ENCODE measurements at places on chromosomes 5 and 9.

DNA sequence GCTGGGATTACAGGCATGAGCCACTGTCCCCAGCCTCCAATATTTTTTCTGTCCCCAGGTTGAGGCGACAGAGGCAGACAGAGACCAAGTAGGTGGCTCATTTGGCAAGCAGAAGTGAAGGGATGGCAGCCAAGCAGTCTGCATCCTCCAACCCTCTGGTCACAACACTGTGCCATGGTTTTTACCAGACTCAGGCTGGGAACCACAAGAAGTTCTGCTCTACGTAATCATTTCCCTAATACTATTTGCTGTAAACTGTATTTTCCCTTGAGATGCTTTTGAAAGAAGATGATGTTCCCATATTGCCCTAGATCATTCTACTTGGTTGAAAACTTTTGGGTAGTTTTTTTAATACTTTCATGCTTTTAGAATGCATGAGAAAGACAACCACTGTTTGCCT lies 40.5 kb downstream of the PTTG1 start:
- no peak for DNase-seq

DNA sequence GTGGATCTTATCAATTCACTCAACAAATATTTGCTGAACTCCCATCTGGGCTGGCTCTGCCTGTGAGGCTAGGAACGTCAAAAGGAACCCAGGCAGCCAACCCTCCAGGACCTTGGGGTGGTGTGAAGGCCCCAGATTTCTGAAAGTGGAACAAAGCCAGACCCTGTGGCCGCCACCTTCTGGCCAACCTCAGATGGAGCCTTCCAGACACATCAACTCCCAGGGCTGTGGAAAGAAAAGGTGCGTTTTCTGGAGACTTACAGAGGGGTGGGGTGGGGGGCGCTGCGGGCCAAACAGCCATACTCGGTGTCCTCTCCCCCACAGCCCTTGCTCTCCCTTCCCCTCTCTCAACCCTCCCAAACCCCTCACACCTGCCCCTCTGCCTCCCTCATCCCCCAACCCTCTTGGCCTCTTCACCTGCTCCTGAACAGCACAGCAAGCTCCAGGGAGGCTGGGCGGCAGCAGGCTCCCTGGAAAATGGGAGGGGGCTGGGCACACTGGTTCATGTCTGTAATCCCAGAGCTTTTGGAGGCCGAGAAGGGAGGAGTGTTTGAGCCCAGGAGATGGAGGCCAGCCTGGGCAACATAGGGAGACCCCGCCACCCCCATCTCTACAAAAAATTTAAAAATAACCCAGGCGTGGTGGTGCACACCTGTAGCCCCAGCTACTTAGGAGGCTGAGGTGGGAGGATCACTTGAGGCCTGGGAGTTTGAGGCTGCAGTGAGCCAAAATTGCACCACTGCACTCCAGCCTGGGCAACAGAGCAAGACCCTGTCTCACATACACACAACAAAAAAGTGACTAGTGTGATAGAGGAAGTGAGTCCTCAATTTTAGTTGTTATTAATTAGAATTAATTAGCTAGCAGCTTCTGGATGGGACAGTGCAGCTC lies 45.0 kb upstream of the PRRC2B start:
- DNase-seq = no peak

DNA sequence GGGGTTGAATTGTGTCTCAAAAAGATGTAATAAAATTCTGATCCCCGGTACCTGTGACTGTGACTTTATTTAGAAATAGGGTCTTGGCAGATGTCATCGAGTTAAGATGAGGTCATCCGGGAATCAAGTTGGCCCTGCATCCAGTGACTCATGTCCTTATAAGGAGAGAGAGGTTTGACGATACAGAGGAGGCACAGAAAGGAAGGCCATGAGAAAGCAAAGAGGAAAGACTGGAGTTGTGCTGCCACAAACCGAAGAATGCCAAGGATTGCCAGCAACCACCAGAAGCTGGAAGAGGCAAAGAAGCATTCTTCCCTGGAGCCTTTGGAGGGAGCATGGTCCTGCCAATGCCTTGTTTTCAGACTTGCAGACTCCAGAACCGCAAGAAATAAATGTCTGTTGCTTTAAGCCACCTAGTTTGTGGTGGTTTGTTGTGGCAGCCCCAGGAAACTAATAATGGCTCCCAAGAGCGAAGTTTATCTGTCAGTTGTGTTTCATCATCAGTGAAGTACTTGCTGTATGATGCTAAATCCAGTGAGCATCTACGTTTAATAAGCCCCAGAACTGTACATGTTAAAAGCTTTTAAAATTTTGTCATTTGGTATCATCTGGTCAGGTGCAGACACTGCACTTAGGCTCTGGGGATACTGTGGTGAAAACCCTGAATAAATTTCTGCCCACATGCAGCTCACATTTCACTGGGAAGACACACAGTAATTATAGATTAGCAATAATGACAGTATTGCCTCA lies 114.8 kb downstream of the TLE4 start:
- DNase-seq = peak; percentile 94

- no peak for DNase-seq
These were observed 219.1 kb upstream of the ELAVL2 start for GRCh38 chr9:24045150-24045549.

DNA sequence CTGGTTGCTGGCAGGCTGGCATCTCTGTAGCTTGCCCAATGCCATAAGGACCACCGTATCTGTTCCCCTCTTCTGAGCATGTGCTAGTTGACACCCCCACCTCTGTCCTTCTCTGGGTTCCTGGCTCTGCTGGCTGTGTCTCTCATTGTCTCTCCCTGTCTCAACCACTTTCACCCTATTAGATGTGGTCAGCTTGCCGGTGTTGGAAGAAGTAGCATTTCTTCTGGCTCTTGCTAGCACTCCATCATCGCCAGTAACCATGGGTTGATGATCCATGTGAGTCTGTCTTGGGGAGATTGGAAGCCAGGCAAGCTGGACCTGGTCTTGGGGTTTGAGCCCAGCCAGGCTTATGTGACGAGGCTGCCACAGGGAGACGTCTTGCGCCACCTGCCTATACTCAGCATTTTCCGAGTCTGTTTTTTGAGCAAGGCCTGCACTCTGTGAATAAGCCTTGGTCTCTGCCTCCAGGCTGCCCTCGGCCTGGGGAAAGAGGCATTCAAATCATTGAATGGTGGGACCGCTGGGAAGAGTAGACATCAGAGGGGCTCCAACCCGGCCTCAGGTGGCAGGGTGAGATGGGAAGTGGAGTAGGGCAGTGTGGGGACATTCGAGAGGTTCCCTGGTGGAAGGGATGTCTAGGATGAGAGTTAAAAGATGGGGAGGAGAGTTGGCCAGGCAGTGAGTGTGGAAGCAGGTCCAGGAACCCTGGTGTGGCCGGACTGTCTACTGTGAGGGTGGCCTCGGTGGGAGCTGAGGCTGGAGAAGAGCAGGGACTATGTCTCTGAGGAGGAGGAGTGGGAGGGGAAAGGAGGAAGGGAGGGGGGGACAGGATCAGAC lies 74.3 kb downstream of the ZNF618 start:
- DNase-seq = no peak

- no peak for DNase-seq
These were observed 1.1 kb upstream of the GABRP start for GRCh38 chr5:170782438-170782837.

- DNase-seq = no peak
These were observed 17.2 kb upstream of the MCCC2 start for GRCh38 chr5:71569748-71570509.

- no peak for DNase-seq
These were observed 276.0 kb upstream of the RGMB start for GRCh38 chr5:98497418-98497817.

- no peak for DNase-seq
These were observed 105.9 kb upstream of the PRLR start for GRCh38 chr5:35336230-35336629.

GRCh38 chr9:3969590-3970260 lies 330.1 kb downstream of the GLIS3 start:
- DNase-seq = no peak

GRCh38 chr5:93359960-93360305 lies 221.1 kb downstream of the NR2F1-AS1 start:
- no peak for DNase-seq

GRCh38 chr9:20914556-20914955 lies 116.9 kb downstream of the HACD4 start:
- DNase-seq = no peak

DNA sequence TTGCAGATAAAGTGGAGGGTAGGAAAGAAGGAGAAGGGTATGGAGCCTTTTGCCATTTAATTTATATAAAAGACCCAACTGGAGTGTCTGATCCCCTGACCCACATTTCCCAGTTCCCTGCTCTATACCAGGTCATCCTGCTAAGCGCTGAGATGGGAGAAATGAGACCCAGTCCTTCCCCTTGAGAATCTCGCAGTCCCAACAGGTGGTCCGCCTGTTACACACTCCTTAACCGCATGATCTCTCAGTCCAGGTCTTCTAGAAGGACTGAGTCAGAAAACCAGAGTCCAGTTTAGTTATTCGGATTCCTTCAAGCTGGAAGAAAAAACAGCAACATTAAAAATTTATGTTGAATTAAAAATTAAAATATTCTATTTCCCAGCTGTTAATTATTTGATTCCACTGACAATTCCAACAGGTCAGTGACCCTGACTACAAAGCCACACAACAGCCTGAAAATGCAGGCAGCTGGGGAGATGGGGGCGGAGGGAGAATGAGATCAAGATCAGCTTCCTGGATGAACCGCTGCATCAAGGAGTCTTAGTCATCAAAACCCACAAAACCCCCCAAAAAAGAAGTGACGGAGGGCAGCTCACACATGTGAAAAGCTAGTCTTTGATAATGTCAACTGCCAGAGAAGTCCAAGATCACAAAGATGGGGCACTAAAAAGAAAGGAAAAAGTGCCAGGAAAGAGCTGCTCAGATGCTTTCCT lies 44.0 kb downstream of the GGTA1 start:
- DNase-seq = no peak

- no peak for DNase-seq
These were observed 87.4 kb upstream of the PCA3 start for GRCh38 chr9:76676857-76677256.

DNA sequence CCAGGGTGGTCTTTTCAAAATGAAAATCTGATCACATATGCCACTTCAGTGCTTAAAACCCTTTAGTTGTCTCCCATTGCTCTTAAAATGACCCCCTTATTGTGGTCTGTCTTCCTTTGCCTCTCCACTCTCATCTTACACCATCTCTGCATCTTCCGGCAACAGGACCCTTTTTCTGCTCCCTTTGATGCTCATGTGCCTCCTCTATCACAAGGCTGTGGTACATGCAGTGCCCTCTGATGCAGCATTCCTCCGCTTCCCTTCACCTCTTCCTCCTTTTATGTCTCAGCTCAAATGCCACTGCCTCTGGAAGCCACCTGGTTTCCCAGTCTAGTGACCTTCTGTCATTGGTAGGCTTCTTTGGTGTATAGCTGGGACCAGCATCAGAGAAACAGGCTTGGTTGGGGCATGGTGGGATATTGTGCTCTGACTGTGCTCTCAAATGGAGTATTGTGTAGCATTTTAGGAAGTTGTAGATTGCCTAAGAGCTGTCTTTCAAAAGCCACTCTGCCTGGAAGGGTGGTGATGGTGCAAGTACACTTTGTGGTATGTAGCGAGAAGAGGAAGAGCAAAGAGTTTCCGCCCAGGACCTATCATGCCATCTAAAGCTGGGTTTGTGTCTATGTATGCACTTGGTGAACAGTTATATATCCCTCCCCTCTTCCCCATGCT lies 28.1 kb downstream of the ARHGAP26 start:
- DNase-seq = no peak

GRCh38 chr5:40318395-40318794 lies 361.3 kb upstream of the PTGER4 start:
- no peak for DNase-seq

DNA sequence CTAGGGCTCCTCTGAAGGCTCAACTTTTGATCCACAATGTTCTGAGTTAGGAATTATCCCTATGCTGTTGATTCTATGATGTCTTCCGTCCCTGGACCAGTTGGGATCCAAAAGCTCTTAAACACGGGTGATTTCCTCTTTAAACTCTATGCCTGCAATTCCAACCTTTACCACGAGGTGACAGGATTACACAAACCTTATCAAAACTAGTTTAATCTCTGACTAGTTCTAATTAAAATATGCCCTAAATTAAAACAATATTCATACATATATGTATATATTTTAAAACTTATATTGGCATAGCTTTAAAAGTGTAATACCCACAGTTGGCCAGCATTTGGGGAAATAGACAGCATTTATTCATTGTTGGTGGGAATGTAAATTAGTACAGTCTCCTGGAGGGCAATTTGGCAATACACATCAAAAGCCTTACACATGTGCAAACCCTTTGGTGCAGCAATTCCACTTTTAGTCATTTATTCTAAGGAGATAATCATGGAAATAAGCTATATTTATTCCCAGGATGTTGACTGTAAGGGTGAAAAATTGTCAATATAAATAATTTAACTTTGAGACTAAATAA lies 51.6 kb upstream of the PHYKPL start:
- no peak for DNase-seq

- DNase-seq = no peak
These were observed 50.1 kb downstream of the FOXI1 start for GRCh38 chr5:170155771-170156170.

GRCh38 chr9:124012368-124013301 lies 1.1 kb downstream of the LHX2 start:
- no peak for DNase-seq

DNA sequence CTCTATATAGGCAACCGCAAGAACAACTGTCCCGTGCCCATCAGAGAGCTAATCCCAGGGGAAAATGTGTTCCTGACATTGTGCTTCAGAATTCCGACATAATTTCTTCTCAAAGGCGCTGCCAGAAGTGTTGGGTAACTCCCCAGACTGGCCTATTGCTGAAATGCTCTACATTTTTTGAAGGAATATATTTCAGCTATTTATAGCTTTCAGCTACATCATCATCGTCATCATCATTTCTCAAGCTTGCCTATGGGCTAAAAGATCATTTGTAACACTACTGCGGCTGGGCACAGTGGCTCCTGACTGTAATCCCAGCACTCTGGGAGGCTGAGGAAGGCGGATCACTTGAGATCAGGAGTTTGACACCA lies 49.7 kb downstream of the MYO10 start:
- peak; percentile 94 for DNase-seq

DNA sequence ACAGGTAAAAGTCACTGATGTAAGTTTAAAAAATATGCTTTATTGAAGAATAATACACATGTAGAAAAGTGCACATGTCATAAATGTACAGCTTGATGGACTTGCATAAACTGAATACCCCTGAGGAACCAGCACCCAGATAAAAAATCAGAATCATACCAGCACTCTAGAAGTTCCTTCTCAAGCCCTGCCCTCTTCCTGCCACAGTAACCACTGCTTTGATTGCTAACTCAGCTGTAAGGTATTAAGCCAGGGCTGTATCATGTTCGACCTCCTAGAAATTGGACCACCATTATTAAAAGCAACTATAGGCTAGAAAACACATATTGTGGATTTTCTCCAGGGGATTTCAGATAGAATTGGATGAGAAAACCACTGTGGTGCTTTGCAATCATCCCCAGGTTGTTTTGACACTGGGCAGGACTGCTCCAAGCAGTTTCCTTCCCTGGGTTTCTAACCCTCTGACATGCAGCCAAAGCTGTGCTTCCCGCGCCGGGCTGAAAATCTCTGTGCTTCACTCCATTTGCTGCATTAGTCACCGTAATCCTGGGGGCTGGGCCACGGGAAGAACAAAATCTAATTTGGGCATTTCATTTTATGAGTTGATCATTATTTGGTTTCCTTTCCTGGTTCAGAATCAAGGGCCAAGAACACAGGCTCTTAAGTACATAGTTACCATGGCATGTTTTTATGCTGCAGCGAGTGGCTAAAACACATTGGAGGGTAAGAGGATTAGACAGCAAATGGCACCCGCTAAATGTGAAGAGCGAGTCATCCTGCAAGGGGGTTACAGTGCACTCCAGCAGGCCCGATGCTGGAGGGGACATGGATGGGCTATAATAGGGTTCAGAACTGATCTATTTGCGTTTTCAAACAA lies 139.4 kb upstream of the IL12B start:
- no peak for DNase-seq

All from AG10803 (cell line).